ENCODE measurements at places on chromosomes 11 and 22. TPM values are rescaled to one million over a fixed set of nuclear protein-coding genes. Genes with fewer than 3 reads are reported as not detected.

DNA sequence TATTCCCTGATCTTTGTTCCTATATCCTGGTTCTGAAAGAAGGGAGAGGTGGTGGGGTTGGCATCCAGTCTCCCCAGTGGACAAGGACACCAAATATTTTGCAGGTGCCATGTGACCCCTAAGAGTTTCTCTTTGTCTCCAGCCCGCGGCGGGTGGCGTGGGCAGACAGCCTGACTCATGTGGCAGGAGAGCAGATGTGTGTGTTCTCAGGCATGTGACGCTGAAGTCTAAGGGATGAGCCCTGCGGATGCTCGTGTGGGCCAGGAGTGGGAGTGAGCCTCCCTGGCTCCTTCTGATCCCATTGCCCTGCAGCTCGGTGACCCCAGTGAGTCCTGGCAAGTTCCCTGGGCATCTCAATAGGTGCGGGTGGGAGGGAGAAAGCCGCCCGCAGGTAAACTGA lies 94.8 kb upstream of the TBCEL start:
- H3K4me3 ChIP-seq = no peak overlapping the region
- H3K27ac ChIP-seq = no peak overlapping the region
- no peaks in the 10 kb centered on the region for H3K4me1 ChIP-seq

GRCh38 chr11:60866911-60867870 lies at the start of gene ZP1:
TSS of gene ZP1 (plus strand) at chr11:60867542. CDS start at chr11:60867562, 20 bp downstream.
- no peak within 1 kb of the TSS for H3K27ac ChIP-seq
- no peaks in the 10 kb centered on the region for H3K4me1 ChIP-seq
- no peak within 1 kb of the TSS for H3K4me3 ChIP-seq
- no peaks in the 10 kb centered on the region for H3K36me3 ChIP-seq
- H3K27me3 ChIP-seq = no peaks in the 10 kb centered on the region

- no peak within 1 kb of the TSS for H3K4me3 ChIP-seq
- H3K36me3 ChIP-seq = no peaks in the 10 kb centered on the region
- H3K4me1 ChIP-seq = peaks cover 13% of the 10 kb centered on the region
- H3K27me3 ChIP-seq = no peaks in the 10 kb centered on the region
- H3K27ac ChIP-seq = no peak within 1 kb of the TSS
These were observed at the start of gene NR1H3 for GRCh38 chr11:47257517-47258316. TSS of gene NR1H3 (plus strand) at chr11:47257996. CDS start at chr11:47259217, 1,221 bp downstream.

DNA sequence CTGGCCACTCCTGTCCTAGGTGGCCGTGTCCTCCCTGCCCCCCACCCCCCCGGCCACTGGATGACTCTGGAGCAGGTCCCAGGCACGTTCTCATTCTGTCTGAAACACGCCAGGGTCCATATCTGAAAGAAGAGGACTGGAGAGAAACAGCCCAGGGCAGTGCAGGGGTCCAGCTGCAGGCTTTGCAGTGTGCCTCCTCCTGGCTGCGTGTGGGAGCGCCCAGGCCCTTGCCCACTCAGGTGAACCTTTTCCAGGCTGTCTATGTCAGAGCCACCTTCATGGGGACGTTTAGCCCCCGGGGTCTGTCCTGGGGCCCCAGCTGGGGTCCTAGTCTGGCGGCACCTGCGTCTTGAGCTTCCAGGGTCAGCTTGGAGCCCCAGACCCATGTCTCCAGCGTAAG lies 15.6 kb downstream of the GRAMD4 start:
- no peaks in the 10 kb centered on the region for H3K36me3 ChIP-seq
- H3K4me1 ChIP-seq = no peaks in the 10 kb centered on the region
- no peak overlapping the region for H3K27ac ChIP-seq
- no peak overlapping the region for H3K4me3 ChIP-seq
- no peak for DNase-seq

The GPR83 gene
- total RNA-seq = 0.11 TPM

DNA sequence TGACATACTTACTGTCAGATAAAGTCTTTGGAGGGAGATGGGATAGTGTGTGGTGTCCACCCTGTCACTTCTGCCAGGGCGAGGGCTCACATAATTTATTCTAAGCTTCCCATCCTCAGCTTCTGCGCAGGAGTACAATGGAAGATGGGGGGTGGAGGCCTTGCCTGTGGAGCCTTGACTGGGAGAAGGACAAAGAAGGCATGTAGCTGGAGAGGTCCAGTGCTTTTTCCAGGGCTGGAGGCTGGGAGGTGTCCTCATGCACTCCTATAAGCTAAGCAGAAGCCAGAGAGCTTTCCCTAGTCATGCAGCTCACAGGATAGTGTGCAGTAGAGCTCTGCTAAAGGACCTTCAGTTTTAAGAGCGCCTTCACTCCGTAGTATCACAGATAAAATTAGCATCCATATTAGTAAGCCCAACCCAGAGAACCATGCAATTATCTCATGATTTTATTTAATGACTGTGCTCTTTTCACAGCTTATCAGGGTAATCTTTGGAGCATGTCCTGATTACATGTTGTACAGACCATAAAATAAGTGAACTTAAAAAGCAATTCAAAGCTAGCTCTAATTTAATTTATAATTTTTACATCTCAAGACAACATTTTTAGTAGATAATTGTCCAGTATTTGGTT lies 148.3 kb downstream of the TEAD1 start:
- no peak for DNase-seq
- H3K27ac ChIP-seq = no peak overlapping the region
- H3K36me3 ChIP-seq = no peaks in the 10 kb centered on the region
- no peaks in the 10 kb centered on the region for H3K27me3 ChIP-seq
- no peaks in the 10 kb centered on the region for H3K4me1 ChIP-seq

The C22orf31 gene
- not detected for total RNA-seq
